ENCODE measurements at places on chromosomes 1 and 21.

- DNase-seq: no peak
These were observed 7.4 kb downstream of the CD48 start for GRCh38 chr1:160704250-160704649.

DNA sequence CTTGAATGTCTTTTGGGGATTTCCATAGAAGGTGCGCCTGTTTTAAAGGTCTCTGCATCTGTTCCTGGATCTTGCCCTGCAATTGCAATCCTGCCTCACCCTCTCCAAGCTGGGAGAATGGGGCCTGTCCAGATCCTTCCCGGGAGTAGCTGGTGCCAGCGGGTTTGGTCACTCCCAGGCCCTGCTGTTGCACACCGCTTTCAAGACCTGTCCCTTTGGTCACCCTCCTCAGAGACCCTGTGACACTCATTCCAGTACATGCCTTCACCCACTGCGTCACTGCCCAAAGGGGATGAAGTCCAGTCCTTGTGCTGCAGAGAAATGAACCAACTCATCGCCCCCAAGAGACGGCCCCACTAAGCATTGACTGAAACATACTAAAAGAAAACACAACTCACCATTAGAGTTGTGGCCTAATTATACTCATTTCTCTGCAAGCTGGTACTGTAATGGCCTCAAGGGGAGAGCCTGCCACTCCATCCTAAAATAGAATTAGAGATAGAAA is 1.9 kb upstream of the IRF2BP2 start:
- no peak for DNase-seq

DNA sequence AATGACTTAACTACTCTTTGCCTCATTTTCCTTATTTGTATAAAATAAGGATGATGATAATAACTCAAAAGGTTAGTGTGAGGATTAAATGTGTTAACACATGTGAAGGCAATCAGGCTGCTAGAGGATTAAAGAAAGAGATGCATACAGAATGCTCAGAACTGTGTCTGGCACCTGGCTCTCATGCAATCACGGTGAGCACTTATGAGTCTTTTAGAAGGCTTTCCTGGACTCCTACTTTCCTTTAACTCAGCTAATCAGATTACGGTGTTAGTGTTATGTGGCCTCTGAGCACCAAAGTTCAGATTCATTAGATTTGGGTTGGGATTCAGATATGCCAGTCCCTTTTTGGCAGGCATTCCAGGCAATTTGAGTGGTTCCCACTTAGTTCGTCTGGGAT is 311.6 kb upstream of the USP24 start:
- DNase-seq: no peak

DNA sequence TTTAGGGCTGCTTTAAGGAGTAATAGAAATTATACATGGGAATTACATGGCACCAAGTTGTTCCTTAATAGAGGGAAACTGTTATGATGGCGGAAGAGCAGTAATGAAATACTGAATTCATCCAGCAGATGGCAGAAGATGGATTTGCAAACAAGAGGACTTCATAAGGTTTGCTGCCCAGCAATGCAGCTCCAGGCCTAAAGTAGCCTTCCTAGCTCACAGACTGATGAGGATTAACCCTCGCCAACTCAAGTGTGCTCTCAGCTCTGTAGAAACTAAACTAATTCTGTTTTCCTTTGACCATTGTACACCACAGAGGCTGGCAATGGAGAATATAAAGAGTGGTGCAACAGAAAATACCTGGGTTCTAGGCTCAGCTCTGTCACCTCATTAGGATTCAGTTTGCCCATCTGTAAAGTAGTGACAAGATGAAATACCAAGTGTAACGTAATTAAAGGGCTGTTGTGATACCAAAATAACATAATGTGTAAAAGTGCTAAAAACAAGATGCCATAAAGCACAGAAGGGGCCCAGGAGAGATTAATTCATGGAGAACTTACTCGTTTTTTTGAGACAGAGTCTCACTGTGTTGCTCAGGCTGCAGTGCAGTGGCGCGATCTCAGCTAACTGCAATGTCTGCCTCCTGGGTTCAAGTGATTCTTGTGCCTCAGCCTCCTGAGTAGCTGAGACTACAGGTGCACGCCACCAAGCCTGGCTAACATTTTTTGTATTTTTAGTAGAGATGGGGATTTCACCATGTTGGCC is 102.4 kb upstream of the SERBP1 start:
- DNase-seq: no peak

- DNase-seq: no peak
These were observed 63.9 kb downstream of the SDC3 start for GRCh38 chr1:30844631-30845030.

GRCh38 chr1:197062692-197063091 is 4.4 kb downstream of the F13B start:
- DNase-seq: no peak

- DNase-seq: no peak
These were observed 35.1 kb downstream of the LRRC38 start for GRCh38 chr1:13478692-13479091.

DNA sequence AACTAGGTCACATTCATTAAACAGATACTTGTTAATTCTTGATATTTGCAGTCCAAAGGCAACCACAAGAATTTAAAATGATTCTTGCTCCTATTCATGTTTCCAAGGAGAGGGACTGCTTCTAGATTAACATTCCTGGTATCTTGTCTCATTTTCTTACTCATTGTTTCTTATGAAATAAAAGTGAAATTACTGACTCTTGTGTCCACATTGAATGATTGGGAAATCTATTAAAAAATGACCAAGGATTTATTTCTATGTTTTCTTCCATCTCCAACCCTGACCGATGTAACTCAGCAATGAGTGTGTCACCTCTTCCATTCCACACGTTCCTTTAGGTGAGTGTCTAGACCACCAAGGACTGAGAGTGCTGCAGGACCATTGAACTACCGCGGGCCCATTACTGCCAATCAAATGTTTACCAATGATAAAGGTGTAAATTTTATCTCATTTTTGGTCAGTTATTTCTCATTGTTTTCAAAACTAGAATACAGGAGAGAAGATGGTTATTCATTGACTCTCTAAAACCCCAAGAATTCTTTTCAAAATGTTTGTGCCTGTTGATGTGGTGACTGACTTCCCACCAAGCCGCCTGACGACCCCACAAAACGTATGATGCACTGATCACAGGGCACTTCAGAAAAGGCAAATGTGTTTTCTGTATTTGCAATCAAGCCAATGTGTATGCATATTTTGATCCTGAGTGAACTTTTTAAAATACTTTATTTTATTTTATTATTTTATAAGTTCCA is 414.6 kb upstream of the PTBP2 start:
- DNase-seq: no peak

DNA sequence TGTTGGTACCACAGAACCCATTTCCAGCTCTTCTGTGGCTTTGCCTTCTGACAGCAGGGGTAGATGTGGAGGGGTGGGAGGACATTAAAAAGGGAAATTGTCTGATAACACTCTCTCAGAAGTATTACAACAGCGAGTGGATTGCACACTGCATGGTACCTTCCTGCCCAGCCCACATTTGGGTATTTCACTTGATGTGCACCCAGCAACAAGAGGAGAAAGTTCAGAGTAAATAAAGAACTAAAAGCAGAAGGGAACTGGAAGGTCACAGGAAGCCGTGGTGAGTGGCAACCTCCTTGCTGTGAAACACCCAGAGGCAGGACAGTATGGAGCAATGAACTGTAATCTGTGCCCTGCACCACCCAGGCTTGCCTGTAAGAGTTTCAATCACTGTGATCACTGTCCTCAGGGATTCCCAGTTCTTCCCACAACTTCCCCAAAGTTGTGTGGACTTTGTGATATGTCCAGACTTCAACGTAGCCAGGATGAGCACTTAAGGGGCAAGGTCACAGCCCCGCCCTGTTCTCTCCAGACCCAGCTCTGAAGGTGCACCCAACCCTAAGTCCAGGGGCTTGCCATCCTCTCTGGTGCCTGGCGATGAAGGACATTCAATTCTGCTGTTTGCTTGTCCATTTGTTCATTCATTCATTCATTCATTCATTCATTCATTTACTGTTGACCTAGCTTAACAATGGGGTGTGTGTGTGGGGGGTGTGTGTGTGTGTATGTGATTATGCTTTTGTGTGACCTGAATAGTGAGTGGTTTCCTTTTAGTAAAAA is 18.7 kb upstream of the F5 start:
- no peak for DNase-seq

DNA sequence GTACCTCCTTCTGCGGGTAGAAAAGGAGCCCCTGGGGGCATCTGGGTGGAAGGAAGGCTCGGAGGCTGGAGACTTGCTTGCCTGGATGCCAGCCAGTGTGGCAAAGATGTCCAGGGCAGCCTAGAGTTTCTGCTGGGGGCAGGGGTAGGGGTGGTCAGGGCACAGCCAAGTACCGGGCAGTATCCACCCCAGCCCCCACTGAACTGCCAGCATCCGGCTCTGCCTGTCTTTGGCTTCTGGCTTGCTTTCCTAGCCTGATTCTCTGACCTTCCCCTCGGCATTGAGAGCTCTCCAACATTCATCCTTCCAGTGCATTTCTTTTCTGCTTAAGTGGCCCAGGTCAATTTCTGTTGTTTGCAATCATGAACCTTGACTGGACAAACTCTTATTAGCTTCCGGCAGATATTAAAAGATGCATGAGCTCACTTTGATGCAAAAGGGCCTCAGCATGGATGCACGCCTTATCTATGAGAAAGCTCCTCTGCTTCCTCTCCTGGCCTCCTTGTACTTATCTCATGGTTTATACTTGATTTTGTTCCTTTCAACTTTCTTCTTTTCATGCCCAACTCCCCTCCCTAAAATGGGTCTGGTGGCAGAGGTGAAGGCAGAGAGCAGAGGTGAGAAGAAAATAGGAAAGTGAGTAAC is 116.9 kb downstream of the HLCS start:
- no peak for DNase-seq

Measured in activated T-cell treated with anti-CD3 and anti-CD28 coated beads for 48 hours (primary cell).